ENCODE measurements at places on chromosomes 7 and 10.
A peak's percentile ranks its signal among the peaks of the same experiment; 100 is the strongest.

GRCh38 chr10:19728376-19728775 lies 87.9 kb upstream of the PLXDC2 start:
- DNase-seq: no peak

GRCh38 chr7:94276795-94277194 lies 117.9 kb upstream of the COL1A2 start:
- peak; percentile 59 for DNase-seq

GRCh38 chr7:48213226-48213625 lies 42.0 kb downstream of the ABCA13 start:
- no peak for DNase-seq

DNA sequence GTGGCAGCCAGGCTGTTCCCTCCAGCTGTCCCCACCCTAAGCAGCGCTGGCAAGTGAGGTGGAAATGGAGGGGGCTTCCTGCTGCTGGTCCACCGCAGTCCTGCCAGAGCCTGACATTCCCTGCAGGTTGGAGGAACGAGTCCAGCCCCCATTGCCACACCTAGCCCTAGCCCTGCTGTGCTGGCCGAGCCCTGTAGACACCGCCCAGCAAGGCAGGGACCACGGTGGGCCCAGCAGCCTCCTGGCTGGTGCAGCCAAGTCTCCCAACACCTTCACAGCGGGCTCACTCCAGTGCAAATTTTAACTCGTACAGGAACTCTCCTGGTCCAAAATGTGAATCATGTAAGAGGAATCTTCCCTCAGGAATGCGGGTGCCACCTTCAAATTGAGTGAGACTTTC lies 116.3 kb downstream of the PAXIP1 start:
- DNase-seq: no peak

DNA sequence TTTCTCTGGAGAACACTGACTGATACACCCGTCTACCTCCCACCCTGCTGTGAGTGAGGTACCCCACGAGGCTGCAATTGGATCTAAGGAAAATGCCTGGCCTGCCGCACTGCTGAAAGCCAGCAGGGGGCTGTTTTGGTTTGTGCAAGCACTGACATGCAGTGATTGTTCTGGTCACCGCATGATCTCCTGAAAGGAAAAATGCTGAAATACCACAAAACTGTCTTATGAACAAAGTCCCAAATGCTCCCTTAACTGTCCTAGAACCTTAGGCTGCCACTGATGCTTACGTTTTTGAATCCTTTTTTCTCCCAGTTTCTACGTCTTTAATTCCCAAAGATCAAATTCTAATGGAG lies 132.7 kb downstream of the JCAD start:
- peak; percentile 6 for DNase-seq

GRCh38 chr7:106720641-106721040 lies 59.7 kb upstream of the CCDC71L start:
- DNase-seq: no peak

GRCh38 chr7:134197345-134197744 lies 70.2 kb downstream of the LRGUK start:
- DNase-seq: no peak
